Central memory CD8-positive, alpha-beta T cell (primary cell): ENCODE measurements at places on chromosomes 12 and 14.

- no peak for DNase-seq
These were observed 4.4 kb downstream of the MAP4K5 start for GRCh38 chr14:50528000-50528399.

DNA sequence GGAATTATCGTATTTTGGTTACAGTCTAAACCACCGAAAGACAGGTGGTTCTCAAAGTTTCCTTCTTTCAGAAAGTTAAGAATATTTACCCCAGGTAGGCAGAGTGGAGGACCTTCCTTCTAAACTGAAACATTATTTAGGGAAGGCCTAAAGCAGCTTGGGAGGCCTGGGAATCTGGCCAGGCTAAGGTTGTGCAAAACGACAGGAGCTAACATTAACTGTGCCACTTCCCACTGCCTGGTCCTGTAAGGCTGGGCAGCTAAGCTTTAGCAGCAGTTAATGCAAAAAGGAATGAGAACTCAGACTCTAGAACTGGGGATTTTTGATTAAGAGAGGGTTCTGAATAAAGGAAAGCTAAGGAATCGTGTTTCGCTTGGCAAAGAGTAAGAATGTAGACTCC is 82.6 kb downstream of the SLCO1A2 start:
- DNase-seq = no peak

GRCh38 chr12:124428792-124429281 is 133.9 kb downstream of the RFLNA start:
- no peak for DNase-seq

DNA sequence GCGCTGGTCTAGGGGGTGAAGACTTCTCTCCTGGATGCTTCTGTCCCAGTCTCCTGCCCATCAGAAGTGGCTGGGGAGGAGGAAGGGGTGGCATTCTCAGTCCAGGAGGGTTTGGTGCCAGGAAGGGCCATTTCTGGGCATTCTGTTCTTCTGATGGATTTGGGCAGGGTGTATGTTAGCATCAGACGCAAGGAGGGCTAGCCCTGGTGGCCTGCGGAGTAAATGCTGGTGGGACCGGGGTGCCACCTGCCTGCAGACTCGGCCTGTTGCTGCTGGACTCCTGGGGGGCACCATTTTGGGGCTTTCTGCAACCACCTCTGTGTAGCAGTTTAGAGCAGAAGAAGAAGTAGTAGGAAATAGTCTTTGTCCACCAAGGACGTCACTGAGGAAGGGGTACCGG is 31.7 kb downstream of the AACS start:
- no peak for DNase-seq

- DNase-seq = no peak
These were observed 35.4 kb upstream of the SPPL3 start for GRCh38 chr12:120939523-120939922.

DNA sequence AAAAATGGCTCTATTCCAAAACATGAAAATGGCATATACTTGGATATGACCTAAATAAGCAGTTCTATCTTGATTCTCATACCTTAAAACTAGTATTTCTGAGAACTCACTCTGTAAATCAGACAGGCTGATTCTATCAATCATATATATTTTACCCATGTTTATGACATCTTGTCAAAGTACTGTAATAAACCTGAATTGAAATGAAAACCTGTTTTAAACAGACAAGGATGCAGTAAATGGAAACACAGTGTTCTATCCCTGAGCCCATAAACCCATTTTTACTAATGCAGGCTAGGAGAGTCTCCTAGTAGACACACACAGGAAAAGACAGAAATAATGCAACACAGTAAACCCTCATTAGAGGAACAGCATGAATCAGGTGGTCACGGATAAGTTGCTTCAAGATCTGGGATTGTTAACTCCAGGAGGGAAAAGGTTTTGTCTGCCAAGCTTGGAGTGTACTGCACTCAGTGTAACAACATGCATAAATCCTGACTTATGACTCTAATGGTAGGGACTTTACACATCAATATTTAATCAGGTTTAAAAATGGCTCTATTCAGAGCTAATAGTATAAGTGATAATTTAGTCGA is 93.6 kb upstream of the CPNE8 start:
- no peak for DNase-seq
